NCI-H1930 (cell line): ENCODE measurements at places on chromosomes 4 and X.
A peak's percentile ranks its signal among the peaks of the same experiment; 100 is the strongest.

GRCh38 chr4:185775792-185776555 lies 36.0 kb downstream of the SORBS2 start:
- DNase-seq = no peak

DNA sequence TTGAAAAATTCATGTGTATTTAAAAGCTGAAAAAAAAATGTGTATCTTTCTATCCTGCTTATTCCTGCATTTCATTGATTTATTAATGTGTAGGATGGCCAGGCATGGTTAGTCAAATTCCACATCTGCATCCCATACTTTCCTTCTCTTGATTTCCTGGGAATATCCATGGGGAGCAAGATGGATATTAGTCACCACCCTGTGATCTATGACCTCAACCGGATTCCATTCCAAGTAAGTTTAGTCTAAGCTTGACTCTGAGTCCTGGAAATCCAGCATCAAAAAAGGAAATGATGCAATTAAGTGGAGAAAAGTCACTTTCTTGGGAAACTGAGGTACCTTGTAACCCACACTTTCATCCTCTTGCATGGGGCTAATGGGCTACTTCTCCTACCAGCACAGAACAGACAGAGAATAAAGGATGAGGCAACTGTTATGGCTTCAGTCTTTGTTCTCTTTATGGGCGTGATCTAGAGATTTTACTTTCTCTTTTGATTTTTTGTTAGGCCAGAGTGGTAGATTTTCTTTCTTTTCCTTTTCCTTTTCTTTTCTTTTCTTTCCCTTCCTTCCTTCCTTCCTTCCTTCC lies 17.1 kb upstream of the BEX4 start:
- DNase-seq = no peak

- no peak for DNase-seq
These were observed 3.1 kb downstream of the BLOC1S4 start for GRCh38 chr4:6718932-6719610.

GRCh38 chrX:79259073-79259689 lies 108.0 kb downstream of the ITM2A start:
- DNase-seq = no peak

- no peak for DNase-seq
These were observed 20.3 kb downstream of the RNF4 start for GRCh38 chr4:2489081-2489805.

GRCh38 chr4:23680671-23681518 lies 209.0 kb downstream of the PPARGC1A start:
- DNase-seq = no peak

- DNase-seq = no peak
These were observed 18.4 kb downstream of the PLS3 start for GRCh38 chrX:115579327-115579726.

DNA sequence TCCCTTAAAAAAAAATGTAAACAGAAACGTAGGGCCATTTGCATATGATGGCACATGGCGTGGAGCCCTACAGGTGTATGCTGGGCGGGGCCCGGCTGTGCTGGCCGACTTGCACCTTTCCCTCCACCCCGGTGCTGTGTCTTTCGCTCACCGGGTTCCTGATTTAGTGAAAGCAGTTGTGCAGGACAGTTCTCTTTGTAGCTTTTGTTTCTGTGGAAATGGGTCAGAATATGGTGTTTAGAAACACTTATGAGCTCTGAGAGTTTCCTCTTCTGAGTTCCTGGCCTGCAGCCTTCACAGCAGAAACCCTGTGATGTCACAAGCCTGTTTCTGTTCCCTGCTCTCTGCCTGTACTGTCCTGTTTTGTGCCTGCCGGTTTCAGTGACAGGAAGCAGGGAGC lies 22.5 kb upstream of the MSANTD1 start:
- DNase-seq = no peak

- DNase-seq = no peak
These were observed 293.2 kb upstream of the EMCN start for GRCh38 chr4:100811046-100811445.

DNA sequence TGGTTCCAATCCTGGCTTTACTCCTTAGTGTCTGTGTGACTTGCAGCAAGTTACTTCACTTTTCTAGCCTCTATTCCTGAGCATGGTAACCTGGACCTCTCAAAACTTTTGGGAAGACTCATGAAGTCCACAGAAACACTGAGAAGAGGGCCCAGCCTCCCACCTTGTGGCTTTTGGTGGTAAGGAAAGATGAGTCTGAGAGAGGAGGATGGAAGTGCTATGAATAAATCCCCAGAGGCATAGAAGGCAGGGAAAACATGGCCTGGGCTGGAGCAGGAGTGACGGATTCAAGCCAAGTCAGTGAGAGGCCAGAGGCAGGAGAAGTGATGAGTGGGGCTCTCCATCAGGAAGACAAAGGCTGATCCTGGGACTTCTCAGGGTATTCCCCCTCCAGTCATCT lies 10.9 kb upstream of the MAGEA4 start:
- DNase-seq = no peak

DNA sequence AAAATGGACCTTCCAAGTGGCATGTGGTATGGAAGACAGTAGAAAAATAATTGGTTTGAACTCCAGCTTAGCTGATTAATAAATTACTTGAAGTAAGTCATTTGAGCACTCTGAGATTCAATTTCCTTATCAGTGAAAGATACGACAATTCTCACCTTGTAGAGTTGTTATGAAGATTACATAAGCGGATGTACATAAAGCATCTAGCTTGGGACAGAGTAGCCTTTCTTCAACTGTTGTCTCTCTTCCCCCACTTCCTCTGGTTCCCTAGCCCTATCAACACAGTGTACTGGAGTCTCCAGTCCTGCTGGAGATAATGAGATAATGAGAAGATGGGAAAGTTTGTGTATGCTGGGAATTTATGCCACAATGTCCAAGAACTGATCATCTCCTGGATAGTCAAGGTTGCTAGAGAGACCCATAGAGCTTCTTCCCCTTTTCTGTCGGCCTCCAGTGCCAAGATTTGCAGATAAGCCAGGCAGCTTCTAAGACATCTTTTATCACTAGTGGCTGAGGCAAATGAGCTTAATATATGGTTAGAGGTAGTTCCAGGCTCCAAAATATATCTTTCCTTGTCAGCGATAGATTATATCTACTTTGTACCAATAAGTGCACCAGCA lies 33.9 kb downstream of the VSIG4 start:
- no peak for DNase-seq

DNA sequence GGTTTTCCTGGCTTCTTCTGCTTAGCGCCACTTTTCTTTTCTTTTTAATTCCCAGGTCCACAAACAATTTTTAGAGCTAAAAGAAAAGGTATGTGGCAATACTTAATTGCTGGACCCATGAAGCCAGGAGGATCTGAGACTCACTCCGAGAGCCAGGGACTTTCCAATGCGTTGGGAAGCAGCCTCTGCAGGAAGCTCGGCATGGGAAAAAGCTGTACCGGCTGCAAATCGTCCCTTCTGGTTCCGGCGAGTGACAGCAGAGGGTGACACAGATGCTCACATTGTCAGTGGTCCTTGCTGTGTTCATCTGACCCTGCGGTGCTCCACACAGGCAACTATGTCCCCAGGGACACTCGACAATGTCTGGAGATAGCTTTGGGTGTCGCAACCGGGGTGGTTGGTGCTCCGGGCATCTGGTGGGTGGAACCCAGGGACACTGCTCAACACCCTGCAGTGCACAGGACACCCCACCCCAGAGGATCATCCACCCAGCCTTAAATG lies 164.0 kb downstream of the PRKX start:
- peak; percentile 12 for DNase-seq

- DNase-seq = no peak
These were observed 29.0 kb downstream of the NOP14 start for GRCh38 chr4:2934077-2934812.

- no peak for DNase-seq
These were observed 153.1 kb downstream of the NPNT start for GRCh38 chr4:106048250-106048971.

GRCh38 chr4:24473309-24473721 lies 111.0 kb downstream of the DHX15 start:
- no peak for DNase-seq

DNA sequence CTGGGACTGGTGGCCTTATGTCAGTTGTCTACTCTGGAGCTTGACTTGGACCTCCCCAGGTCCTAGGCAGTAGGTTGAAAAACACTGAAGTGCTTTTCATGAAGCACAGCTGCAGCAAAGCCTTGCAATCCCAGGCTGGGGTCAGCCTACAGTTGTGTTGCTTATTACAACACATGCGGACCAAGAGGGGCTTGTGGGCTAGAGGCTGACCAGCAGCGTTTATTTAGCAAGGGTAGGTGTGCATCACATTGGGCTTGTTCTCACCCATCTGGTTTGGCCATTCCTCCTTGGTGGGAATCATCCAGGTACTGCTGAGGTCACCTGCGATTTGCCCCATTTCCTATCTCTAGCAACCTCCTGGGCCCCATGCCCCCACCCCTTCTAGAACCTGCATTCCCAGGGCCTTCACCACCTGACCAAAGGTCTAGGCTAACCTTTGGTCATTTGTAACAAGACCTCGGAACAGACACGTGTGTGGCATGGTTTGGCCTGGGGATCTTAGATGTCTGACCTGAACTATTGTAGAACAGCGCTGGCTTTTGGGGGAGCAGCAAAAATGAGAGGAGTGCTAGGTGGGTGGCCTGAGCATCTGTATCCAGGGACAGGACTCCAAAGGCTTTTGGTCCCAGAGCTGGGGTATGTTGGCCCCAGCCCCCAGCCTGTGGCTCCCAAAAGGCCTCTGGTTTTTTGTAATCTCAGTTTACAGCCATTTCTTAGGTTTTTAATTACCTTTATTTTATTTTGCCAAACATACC lies 3.0 kb downstream of the RPL10 start:
- no peak for DNase-seq

- no peak for DNase-seq
These were observed 11.5 kb downstream of the RASGEF1B start for GRCh38 chr4:81460191-81460701.

- DNase-seq = no peak
These were observed 104.7 kb upstream of the NKX1-1 start for GRCh38 chr4:1510931-1511330.

GRCh38 chr4:99825272-99825671 lies 8.6 kb downstream of the DAPP1 start:
- DNase-seq = no peak

DNA sequence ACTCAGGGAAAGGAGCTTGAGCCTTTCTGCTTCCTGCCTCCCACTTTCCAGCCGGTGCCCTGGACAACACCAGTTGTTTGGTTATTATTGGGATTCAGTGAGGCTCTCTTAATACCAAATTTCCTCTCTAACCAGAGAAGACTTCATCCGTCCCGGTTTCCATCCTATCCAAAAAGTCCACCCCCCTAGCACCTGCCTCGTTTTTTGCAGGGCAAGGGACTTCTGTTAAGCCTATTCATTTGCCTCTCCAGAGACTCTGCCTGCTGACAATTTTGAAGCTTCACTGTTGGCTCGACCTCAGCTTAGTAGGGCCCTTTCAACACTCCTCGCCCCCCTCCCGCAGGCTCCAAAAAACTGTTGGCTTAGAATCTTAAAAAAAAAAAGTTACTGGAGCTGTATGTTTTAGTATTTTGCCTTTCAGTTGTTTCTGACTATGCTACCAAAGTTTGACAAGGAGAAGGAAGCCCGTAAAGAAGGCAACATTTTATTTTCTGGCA lies 779 bp upstream of the PRSS12 start:
- no peak for DNase-seq

DNA sequence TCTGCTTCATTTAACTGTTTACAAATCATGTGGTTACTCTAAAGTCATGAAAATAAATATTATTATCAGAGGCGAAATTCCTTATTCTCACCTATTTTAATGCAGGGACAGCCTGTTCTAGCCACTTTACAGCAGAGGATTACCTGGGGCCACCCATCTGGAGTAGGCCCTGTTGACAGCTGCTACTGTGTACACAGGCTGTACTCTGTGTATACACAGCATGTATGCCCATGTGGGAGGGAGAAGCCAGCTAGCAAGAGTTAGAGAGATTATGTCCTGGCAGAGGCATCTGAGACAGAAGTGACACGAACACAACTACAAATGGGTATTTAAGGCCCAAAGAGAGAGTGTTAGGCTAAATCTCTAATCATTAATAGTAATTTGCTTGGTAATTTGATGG lies 62.1 kb downstream of the GPRIN3 start:
- peak; percentile 73 for DNase-seq

GRCh38 chr4:116223040-116223732 lies 862.2 kb downstream of the TRAM1L1 start:
- no peak for DNase-seq

GRCh38 chr4:78370631-78371372 lies 180.8 kb upstream of the ANXA3 start:
- DNase-seq = no peak

DNA sequence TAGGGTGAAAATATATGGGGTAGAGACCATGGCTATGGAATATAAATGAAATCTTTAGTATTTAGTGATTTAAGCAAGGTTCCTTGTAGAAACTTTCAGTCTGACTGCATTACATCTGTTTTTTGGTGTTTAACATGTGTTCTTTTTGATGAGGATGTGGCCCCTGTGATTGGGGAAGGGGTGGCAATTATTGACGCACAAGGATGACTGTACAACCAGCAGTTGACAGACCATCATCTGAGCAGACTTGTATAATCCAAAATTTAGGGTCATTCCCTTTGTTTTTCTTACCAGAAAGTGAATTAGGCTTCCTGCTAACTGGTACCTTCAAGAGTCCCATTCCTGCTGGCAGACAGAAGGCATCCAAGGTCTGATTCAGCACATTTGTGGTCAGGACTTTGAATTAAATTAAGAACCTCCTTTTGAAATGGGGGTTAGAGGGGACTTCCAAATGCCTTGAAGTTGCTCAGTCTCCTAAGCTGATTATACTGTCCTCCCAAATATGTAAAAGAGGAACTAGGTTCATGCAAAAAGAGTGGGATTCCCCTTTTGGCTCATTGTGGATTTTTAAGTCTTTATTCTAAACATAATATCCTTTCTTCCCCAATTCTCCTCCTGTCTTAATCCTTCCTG lies 112.4 kb upstream of the CXCL13 start:
- DNase-seq = no peak

DNA sequence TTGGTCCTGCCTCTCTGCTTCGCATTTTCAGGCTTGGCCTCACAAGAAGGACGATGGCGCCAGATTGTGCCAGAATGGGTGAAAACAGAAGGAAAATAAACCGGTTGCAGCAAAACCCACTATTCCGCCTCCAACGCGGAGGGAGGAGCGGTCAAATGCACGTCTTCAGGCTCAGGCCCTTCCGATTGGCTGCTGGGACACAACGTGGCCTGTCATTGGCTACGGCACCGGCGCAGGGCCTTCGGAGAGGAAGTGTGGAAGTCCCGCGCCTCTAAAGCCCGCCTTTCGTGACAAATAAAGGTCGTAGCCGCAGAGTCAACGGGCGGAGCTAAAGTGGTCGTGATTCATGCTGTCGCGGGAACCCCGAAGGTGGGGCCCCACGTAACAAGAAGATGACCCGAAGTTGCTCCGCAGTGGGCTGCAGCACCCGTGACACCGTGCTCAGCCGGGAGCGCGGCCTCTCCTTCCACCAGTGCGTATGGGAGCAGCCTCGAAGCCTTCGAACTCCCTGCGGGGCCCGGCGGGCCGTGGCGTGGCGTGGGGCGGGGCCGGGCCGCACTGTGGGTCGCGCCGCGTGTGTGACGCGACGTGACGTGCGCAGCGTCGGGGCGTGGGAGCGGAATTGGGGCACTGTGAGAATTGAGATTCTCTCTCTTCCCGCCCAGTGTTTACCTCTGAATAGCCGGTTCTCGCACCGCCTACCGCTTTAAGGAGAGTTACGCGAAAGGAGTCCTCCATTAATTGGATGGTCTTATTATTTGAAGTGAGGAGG lies at the start of gene THAP9:
TSS of gene THAP9 (plus strand) at position 325 of the 772 bp plus-strand sequence. CDS start at position 393, 68 bp downstream.
- peak; percentile 96 for DNase-seq
